Activated CD8-positive, alpha-beta memory T cell treated with anti-CD3 and anti-CD28 coated beads for 1 hour (primary cell): ENCODE measurements at places on chromosomes 7 and 10.

DNA sequence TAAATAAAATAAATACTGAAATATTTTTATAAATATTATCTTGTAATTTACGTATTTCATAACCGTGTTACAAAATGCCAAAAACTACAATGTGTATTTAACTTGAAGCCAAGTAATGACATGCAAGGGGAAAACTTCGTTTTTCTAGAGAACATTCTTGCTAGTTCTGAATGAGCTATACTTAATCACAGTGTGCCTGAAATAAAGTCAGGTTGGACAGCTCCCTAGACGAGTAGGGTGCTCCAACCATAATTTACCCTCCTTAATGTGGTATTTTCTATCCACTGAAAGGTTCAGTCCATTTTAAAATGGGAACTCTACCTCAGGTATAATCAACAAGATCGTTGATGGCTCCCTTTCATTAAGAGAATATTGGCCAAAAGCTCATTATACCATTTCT lies 194.5 kb upstream of the AHR start:
- no peak for DNase-seq

GRCh38 chr7:27734583-27734982 lies 5.4 kb upstream of the TAX1BP1 start:
- no peak for DNase-seq

DNA sequence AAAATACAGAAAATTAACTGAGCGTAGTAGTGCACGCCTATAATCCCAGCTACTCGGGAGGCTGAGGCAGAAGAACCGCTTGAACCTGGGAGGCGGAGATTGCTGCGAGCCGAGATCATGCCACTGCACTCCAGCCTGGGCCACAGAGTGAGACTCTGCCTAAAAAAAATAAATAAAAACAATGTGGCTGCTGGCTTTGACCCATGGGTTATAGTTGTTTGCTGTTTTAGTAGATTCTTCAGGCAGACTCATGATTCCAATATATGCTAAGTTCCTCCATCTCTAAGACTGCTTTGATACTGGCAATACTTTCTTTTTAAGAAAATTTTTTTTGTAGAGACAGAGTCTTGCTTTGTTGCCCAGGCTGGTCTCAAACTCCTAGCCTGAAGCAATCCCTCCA lies 8.4 kb downstream of the OLAH start:
- no peak for DNase-seq

DNA sequence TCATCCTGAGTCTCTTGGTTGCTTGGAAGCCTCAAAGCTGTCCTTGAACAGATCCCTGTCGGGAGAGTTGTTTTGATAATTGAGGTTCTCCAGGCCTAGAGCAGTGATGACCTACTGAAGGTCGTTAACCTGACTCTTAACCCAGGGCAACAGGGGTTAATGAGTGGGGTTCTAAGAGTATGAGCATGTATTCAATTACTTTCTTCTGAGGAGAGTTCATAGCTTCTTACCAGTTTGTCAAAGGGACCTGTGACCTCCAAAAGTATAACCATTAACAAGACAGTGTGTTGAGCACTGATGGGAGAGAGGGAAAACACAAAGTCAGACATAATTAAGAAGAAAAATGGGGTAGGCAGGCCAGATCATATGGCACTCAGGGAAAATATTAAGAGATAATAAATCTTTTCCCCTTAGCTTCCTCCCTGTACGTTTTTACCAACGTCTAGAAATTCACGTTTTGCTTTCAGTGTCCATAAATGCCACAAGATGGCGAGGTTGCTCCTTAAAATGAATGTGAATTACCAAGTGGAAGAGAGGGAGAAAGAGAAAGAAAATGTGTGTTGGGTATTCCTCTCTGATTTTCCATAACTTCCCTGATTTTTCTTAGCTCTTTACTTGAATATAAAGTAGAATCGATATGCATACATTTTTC lies 97.6 kb downstream of the SUGCT start:
- no peak for DNase-seq

GRCh38 chr10:117536072-117536865 lies 6.3 kb upstream of the EMX2 start:
- DNase-seq, result no peak

DNA sequence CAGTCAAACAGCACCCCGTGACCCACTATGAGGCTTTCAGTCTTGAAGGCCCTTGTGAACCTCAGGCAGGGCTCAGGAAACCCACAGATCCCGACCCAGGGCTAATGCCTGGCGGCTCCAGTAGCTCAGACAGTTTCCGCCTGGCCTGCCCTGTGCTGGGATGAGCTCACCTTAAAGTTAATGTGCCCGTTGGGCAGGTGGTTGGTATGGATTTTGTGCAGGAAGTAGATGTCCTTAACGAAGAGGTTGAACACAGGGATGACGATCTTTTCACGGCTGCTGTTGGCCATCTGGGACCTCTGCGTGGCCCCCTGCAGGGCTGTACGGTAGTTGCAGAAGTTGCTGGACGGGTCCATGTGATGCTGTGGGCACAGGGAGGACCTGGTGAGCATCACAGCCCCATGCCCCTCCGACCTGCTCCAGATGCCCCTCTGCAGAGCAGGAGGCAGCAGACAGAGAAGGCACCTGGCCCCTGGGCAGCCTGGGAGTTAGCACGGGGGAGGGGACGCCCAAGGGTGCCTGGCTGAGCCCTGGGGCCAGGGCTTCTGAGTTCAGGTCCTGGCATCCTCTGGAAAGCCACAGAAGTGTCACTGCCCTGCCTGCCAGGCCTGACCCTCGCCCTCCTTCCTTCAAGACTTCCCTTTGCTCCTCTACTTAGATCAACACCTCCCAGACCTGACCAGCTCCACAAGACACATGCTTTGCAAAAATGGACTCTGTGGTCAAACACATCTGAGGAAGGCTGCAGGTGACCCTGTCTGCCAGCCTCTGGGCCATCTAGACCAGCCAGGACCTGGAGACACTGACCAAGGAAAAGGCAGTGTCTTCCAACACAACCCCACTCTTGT lies 59.8 kb downstream of the CSGALNACT2 start:
- DNase-seq, result no peak

- DNase-seq, result no peak
Observed at GRCh38 chr10:58291538-58292174, 22.7 kb downstream of the CISD1 start.
